Cardiac muscle cell (in vitro differentiated cells and primary cell): ENCODE measurements at places on chromosomes 1 and 21.

- DNase-seq: no peak
Observed at GRCh38 chr1:163166886-163167555, 35.7 kb downstream of the RGS5 start.

DNA sequence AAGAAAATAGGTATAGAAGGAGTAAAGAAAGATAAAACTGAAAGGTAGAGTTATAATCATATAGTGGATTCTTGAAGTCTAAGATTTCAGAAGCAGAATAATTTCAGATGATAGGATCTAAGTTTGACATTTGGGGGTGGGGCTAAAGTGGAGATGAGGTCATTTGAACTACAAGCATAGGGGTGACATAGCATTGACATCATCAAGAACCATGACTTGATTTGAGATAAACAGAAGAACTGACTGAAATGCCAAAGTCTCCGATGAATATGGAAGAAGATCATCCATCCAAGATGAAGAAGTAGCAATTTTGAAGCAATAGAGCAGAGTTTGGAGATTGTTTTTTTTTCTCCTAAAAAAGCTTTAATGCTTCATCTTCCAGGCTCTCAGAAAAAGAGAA, 122.3 kb downstream of the MACF1 start:
- DNase-seq: no peak

DNA sequence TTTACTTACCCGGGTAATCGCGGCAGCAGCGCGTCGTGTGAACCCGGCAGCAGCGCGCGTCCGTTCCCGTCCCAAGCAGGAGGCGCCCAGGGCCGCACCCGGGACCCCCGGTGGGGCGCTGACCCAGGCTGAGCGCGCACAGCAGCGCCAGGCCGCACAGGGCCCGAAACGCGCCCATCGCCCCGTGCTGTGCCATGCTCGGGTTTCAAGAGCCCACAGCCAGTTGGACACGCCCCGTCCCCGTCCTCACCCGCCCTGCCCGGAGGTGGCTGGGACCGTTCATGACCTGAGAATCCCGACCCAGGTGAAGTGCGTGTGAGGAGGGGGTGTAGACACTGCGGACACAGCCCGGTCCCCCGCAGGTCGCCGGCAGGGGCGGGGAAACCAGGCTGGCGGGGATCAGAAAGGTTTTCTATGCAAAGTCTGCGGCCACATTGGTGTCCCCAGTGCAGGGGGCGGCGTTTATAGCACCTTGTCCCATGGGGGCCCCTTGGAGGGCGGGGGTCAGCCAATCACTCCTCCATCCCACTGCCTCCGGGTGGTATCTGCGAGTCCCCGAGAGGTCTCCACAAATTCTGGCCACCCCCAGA, at the start of gene TNFRSF18:
TNFRSF18 (minus strand) TSS at position 217 of the 590 bp plus-strand sequence; CDS start at position 196, 21 bp downstream.
- DNase-seq: peak; percentile 62

- no peak for DNase-seq
Observed at GRCh38 chr1:239805042-239805441, 286.6 kb upstream of the FMN2 start.

- no peak for DNase-seq
Observed at GRCh38 chr1:192430644-192431043, 113.9 kb downstream of the RGS21 start.

DNA sequence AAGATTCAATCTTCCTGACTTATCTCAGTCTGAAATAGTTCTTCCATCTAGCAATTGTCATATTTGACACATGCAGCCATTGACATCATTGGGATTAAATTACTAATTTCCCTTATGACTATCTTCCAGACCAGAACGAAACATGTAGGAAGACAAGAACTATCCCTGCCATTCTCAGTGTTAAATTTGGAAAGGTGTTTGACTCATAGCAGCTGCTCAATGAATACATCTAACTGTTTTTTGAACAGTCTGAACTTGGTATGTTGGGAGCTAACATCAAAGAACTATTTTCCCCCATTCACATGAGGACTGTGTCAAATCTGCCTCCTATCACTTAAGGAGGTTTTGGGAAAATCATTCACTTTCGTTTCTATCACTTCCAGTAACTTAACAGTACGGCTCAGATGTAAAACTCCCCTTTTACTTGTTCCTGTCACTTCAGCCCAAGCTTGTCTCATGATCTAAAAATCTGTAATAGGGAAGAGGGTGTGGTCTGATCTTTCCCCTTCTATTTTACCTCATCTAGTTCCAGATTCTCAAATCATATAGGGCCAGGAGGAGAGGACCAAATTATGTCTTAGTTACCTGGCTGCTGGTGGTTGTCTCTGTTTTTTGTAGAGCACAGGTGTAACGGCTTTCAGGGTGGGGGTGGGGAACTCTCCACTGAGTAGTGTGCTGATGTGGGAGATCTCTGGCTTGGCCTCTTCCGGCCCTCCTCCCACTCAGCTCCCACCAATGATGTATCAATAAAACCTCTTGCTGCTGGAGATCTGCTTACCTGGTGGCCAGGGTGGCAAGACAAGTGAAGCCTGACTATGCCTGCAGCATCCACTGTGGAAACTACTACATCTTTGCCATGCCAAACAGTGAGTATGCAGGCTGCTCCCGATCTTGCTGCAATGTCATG, 26.2 kb upstream of the SLAMF1 start:
- DNase-seq: no peak

- DNase-seq: peak; percentile 57
Observed at GRCh38 chr1:150813028-150813707, 5.1 kb upstream of the CTSK start.

GRCh38 chr1:147560765-147561471, 19.6 kb downstream of the BCL9 start:
- no peak for DNase-seq

DNA sequence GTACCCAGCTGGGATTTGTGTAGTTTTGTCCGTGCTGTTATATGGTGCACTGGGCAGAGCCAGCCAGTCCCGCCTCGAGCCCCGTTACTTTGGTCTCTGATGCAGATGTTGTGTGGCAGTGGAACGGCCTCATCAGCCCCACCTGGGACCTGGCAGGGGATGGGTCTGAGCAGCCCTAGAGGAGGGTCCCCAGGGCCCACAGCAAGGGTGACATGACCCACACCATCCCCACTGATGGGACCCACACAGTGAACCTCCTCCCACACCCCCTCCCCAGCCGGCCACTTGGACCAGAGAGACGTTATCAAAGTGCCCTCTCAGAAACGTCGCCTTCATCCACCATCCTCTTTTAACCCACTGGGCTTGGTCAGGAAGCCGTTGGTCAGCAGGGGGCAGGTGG, 42.0 kb upstream of the PCBP3 start:
- no peak for DNase-seq

DNA sequence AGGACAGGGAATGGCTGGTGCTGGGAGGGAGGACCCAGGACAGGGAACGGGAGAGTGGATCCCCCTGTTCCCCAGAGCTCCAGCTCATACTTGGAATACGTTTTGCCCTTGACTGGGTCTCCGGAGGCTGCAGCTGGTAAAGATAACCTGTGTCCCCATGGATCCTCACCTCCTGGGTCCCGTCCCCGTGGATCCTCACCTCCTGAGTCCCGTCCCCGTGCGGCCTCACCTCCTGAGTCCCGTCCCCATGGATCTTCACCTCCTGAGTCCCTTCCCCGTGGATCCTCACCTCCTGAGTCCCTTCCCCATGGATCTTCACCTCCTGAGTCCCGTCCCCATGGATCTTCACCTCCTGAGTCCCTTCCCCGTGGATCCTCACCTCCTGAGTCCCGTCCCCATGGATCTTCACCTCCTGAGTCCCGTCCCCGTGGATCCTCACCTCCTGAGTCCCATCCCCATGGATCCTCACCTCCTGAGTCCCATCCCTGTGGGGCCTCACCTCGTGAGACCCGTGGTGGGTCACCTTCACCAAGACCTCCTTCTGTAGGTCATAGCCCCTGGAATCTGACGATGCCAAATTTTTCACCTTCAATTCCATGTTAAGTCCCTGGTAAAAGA, 61.4 kb downstream of the SCCPDH start:
- no peak for DNase-seq

DNA sequence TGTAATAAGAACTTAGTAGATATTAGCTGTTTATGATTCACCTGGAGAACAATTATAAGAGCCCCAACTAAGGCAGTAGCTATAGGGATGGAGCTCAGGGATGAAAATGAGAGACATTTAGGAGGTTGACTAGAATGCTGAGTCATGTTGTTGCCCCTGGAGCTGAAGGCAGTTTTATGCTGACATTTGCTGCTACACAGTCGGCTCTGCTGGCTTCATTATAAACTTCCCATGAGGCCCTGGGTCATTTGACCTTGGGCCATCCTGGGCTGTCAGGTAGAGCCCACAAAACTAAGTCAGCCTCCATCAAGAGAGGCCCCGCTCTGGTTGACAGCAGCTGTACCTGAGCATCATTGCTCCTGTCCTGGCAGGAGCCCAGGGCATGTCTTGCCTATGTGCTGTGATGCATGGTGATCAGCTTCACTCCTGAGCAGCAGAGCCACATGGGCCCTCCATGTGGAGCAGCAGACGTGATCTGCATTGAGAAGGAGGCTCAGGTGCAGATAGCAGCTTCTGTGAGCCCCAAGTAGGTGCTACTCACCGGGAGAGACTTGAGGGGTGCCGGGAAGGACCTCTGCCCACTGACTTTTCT, 112.4 kb downstream of the TBX19 start:
- no peak for DNase-seq

GRCh38 chr1:186689907-186690306, 9.7 kb upstream of the PTGS2 start:
- DNase-seq: no peak

DNA sequence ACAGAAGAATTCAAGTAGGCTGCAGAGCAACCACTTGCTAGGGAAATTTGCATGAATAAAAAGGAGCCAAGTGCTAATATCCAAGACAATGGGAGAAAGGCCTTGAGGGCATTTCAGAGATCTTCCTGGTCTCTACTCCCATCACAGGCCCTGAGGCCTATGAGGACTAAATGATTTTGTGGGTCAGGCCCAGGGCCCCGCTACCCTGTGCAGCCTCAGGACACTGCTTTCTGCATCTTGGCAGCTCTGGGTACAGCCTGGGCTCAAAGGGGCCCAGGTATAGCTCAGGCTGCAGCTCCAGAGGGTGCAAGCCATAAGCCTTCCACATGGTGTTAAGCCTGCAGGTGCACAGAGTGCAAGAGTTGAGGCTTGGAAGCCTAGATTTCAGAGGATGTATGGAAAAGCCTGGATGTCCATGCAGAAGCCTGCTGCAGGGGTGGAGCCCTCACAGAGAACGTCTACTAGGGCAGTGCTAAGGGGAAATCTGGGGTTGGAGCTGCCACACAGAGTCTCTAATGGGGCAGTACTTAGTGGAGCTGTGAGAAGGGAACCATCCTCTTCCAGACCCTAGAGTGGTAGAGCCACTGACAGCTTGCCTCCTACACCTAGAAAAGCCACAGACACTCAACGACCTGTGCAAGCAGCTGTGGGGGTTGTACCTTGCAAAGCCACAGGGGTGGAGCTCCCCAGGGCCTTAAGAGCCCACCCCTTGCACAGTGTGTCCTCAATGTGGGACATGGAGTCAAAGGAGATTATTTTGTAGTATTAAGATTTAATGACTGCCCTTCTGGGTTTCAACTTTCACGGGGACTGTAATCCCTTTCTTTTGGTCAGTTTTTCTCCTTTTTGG, 13.7 kb upstream of the ACTRT2 start:
- DNase-seq: no peak

DNA sequence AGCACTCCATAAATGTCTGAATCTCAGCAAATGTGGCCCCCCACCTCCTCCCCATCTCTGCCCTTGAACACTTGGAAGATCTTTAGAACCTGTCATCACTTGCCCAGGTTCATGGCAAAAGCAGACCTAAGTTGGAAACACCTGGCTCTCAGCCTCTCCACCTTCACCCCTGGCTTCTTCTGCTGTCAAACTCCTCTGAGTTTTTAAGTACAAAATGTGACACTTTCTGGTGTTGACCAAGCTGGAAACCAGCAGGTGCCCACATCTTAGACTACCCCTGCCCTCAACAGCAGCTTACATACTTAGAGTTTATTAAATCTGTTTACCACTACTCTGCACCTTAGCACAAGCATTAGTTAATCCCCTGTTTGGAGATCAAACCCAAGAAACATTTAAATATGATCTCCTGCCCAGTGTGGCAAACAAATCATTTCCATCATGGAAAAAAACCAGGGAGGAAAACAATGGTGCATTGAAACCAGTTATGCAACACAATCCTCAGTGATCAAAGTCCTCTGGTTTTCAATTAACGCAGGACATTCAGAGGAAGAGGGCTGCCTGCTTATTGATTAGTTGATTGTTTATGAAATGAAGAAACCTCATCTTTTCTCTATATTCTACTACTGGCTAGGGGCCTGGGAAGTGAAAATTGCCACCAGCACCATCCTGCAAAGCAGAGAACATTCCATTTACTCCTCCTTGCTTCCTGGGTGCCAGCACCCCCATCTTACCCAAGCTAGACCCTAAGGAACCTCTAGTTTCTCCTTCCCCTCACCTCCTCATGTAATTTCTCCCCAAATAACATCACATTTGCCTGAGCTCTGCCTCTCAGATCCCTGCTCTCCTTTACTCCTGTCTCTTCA, 139.4 kb upstream of the RAB4A start:
- no peak for DNase-seq

- DNase-seq: peak; percentile 34
Observed at GRCh38 chr1:113929750-113930498, 800 bp downstream of the HIPK1 start.

DNA sequence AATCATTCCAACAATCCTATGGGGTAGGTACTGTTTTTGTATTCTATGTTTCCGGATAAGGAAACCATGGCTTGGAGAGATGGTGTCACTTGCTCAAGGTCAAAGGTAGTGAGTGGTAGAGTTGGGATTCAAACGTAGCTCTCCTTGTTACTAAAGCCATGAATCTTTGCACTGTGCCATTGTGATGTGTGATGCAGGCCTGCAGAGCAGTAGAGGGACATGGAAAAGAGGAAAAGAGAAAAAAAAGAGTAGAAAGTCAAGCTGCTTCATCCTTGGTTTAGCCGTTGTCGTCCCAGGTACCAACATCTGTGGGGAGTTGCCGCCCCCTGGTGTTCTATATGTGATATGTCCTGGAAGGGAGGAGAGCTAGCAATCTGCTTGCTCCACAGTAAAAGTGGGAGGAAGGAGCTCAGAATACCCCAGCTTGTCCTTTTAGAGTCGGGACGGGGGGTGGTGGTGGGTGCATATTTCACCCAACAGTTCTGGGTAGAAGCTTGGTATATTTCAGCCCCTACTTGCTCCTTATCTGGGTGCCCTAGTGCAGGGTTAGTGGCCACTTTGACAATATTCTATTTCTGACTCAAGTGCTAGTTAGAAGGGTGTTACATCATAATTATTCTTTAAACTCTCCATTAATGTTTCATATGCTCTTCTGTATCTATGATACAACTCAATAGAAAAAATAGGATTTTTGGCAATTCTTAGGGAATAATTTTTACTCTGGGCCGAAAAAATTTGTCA, 98.4 kb downstream of the EBNA1BP2 start:
- peak; percentile 86 for DNase-seq

- no peak for DNase-seq
Observed at GRCh38 chr1:15180945-15181523, 27.5 kb downstream of the TMEM51 start.

GRCh38 chr1:20271498-20272400, 18.9 kb upstream of the VWA5B1 start:
- DNase-seq: peak; percentile 59

- peak; percentile 87 for DNase-seq
Observed at GRCh38 chr21:36773117-36773516, 74.2 kb downstream of the SIM2 start.

GRCh38 chr21:24369746-24370145, 1237.5 kb downstream of the MRPL39 start:
- no peak for DNase-seq
